Activated B cell treated with CpG ODN at 0.5 μM for 24 hours (primary cell): ENCODE measurements at places on chromosomes 3 and 15.
A peak's percentile ranks its signal among the peaks of the same experiment; 100 is the strongest.

GRCh38 chr3:51099794-51100535, 285.1 kb upstream of the MANF start:
- H3K4me3 ChIP-seq: no peak overlapping the region
- H3K4me1 ChIP-seq: no peaks in the 10 kb centered on the region
- H3K27ac ChIP-seq: no peak overlapping the region
- no peak for DNase-seq

GRCh38 chr15:66751579-66751978, 49.5 kb downstream of the SMAD6 start:
- H3K27ac ChIP-seq: no peak overlapping the region
- H3K36me3 ChIP-seq: peaks cover 2% of the 10 kb centered on the region
- H3K4me3 ChIP-seq: no peak overlapping the region
- peaks cover 5% of the 10 kb centered on the region for H3K4me1 ChIP-seq

DNA sequence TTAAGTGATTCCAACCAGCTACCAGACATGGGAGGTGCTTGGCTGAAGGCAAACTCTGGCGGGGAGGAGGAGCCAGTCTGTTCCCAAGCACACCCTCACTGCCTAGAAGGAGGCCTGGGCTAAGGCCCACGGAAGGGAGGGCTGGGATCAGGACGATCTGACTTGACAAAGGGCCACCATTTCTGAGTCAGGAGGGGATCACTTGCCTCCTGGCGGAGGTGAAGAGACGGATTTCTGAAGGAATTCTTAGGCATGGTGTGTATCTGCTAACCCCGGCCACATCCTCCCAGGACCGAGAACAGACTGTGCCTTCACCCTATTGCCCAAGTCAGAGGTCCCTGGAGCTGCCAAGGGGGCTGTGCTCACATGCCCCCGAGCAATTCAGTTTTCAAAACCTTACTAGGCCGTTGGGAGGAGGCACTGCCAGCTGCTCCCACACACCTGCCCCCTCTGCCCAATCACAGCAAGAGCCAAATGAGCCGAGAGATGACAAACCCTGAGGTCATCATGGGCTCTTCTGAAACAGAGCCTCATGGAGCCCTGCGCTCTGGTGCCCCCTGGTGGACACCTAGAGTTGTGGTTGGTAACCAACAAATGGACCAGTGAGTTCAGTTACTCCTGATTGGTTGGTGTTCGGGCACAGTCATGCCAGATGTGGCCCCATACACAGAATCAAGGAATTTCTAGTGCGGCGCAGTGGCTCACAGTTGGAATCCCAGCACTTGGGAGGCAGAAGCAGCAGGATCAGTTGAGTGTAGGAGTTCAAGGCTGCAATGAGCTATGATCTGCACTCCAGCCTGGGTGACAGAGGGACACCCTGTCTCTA, 6.5 kb upstream of the TNK2 start:
- no peak overlapping the region for H3K4me3 ChIP-seq
- peaks cover 11% of the 10 kb centered on the region for H3K4me1 ChIP-seq
- no peaks in the 10 kb centered on the region for H3K27me3 ChIP-seq
- peak overlapping the region; percentile 77 for H3K27ac ChIP-seq

DNA sequence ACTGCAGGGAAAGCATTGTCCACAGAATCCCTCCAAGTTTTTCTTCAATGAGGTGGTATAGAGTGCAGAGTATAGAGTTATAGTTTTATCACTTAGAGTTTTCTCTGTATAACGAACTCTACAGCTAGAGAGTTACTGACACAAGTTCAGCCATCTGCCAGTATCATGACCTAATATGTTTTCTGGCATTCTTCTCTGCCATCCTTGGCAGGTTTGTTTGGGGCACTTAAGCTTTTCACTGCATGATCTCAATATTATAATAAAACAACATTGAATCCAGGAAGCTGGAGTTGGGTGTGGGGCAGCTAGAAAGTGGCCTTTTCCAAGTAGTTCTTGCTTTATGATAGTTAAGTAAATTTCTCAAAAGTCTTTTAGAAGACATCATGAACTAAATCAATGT, 743.5 kb upstream of the ARPP21 start:
- H3K27me3 ChIP-seq: no peaks in the 10 kb centered on the region
- H3K4me1 ChIP-seq: no peaks in the 10 kb centered on the region
- no peak overlapping the region for H3K27ac ChIP-seq

DNA sequence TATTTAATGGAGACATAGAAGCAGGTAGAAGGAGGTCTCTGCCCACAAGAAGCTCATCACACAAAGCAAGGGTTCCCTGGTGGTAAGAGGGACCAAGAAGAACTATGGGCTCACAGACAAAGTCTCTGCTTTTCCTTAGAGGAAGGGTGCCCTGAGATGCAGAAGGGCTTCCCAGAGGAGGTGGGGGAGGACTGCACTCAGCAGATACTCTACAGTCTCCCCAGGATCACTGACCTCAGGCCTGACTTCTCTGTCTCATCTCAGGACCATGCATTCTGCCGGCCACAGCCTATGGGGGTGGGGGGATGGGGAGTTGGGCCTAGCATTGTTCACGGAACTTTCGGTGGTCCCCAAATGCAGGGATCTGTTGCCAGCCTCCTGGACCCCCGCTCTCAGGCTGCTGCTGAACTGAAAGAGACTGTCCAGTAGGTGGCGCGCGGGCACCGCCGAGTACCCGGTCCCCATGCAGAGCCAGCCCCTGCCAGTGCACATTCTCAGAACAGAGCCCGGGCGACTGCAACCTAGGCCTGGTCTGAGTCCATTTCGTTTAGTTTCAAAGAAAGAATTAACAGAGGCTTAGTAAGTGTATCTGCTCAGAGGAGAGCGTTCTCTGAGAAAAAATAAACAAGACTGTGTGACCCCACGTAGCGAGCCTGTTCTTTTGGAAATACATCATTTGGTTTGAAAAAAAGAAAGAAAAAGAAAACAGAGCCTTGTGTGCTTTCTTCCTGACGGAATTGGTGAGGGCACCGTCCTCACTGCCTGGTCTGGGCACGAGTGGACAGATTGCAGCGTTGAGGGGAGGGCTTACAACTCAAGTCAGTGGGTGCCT, 74.1 kb downstream of the LRTM1 start:
- peak; percentile 20 for DNase-seq
- no peaks in the 10 kb centered on the region for H3K36me3 ChIP-seq
- H3K27ac ChIP-seq: no peak overlapping the region

- DNase-seq: no peak
- no peak overlapping the region for H3K4me3 ChIP-seq
- no peaks in the 10 kb centered on the region for H3K27me3 ChIP-seq
- H3K36me3 ChIP-seq: no peaks in the 10 kb centered on the region
- H3K4me1 ChIP-seq: no peaks in the 10 kb centered on the region
Observed at GRCh38 chr3:43372809-43373559, 86.6 kb downstream of the SNRK start.

DNA sequence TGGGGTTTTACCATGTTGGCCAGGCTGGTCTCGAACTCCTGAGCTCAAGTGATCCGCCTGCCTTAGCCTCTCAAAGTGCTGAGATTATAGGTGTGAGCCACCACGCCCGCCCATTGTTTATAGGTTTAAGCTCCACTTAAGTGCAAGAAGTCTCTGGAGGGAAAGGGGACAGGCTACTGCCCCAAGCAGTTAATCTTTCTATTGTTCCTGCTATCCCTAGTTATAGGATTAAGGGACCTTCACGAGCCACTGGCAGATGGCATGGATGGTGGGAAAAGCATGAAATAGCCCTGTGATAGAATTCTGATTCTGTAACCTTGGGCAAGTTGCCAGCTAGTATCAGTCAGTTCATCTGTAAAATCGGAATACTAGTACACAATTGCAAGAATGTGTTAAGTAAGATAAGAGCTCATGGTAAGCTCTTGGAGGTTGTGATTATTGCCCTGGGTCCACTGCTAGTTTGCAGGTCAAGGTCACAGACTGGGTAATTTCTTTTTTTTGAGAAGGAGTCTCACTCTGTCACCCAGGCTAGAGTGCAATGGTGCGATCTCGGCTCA, 5.3 kb upstream of the RBPMS2 start:
- no peak overlapping the region for H3K27ac ChIP-seq
- DNase-seq: no peak
- no peak overlapping the region for H3K4me3 ChIP-seq
- H3K36me3 ChIP-seq: no peaks in the 10 kb centered on the region

DNA sequence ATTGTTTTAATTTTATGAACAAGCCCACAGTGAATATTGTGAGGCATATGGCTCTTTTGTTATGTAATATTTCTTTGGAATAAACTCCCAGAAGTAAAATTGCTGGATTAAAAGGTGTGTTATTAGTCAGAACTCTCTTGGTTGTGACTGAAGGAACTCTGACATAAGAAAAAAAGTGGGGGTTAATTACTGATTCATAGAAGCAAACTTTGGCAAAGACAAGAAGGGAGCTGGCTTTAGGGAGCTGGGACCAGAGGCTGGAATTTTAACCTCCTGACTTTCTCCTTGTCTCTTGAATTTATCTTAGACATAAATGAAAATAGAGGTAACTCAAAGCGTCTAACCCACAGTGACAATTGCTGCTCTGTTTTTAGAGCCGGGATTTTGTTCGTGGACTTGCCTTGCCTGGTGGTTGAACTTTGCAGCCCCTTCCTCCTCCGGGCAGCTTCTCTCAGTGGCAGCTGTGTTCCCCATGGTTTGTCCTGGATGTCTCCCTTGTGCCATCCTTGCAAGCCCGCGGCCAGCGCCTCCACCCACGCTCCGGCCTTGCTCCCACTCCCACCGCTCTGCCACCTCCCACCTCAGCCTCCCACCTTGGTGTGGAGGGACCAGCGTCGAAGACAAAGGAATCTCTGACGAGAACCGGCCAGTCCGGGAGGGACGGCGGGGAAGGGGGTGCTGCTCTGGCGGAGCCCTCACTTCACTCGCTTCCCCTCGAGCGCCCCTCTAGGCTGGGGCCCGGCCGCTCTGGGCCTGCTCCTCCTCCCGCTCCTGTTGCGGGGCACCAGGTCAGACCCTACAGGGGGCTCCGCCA, 28.0 kb downstream of the ARHGAP31 start:
- H3K4me1 ChIP-seq: peaks cover 54% of the 10 kb centered on the region
- H3K27me3 ChIP-seq: no peaks in the 10 kb centered on the region
- peak overlapping the region; percentile 87 for H3K4me3 ChIP-seq
- DNase-seq: no peak
- H3K36me3 ChIP-seq: no peaks in the 10 kb centered on the region

- H3K4me1 ChIP-seq: no peaks in the 10 kb centered on the region
- no peaks in the 10 kb centered on the region for H3K36me3 ChIP-seq
- no peak for DNase-seq
- peaks cover 10% of the 10 kb centered on the region for H3K27me3 ChIP-seq
Observed at GRCh38 chr15:100821327-100821726, 58.3 kb upstream of the ALDH1A3 start.

- H3K4me3 ChIP-seq: no peak overlapping the region
- H3K36me3 ChIP-seq: no peaks in the 10 kb centered on the region
- no peak for DNase-seq
- no peaks in the 10 kb centered on the region for H3K4me1 ChIP-seq
Observed at GRCh38 chr3:115549071-115549470, 74.2 kb upstream of the GAP43 start.

DNA sequence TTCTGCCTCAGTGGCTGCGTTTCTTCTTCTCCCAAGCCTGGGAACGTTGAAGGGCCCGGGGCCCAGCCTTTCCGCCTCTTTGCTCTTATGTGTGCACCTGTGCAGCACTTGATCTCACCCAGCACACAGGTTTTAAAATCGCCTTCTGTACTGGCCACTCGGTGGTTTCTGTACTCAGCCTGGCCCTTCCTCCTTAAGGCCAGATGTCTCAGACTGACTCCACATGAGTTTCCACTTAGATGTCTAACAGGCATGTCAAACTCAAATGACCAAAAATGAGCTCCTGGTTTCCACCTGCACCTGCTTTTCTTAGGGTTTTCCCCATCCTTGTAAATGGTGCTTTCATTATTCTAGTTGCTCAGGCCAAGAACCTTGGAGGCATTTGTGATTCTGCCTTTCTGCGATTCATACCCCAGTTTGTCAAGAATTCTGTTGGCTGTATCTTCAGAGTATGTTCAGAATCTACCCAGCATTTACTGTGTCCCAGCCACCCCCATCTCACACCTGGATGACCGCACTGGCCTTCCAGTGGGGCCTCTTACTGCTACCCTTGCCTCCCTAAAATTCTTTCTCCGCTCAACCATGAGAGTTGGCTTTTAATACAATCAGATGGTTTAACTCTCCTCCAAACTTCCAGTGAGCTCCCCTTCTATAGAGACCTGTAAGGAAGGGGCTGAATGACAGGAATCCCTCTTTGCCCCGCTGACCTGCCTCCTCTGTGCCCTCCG, 2.2 kb upstream of the TRAK1 start:
- no peak overlapping the region for H3K4me3 ChIP-seq
- H3K27me3 ChIP-seq: no peaks in the 10 kb centered on the region
- peaks cover 82% of the 10 kb centered on the region for H3K4me1 ChIP-seq
- DNase-seq: no peak
- H3K36me3 ChIP-seq: peaks cover 58% of the 10 kb centered on the region

DNA sequence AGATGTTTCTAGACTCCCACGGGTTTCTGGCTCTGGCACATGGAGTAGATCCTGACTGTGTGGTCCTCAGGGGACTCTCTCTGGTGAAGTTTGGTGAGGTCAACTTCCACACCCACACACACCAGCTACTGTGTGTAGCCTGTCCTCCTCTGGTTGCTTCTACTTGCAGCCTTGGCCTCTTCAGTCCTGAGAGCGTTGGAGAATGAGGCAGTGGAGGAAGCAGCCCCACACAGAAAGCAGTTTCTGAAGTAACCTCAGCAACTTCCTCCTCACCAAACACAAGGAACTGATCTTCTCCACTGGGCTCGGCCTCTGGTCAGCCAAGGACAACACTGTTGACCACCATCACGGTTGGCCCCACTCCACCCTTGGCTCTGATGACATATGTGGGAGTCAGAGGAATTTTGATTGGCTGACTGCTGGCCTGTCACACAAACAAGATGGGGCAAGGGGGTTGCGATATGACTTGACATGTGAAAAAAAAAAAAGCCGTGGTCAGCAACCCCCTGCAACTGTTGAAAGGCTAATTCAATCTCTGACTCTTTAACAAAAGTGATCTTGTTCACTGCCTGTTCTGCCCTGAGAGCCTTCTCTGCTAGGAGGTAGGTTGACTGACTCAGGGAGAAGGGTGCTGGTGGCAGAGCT, 19.6 kb downstream of the CD86 start:
- DNase-seq: peak; percentile 32
- H3K36me3 ChIP-seq: no peaks in the 10 kb centered on the region
- peak overlapping the region; percentile 62 for H3K4me3 ChIP-seq
- H3K27me3 ChIP-seq: no peaks in the 10 kb centered on the region
- peak overlapping the region; percentile 89 for H3K27ac ChIP-seq

GRCh38 chr3:158713094-158713499, 19.2 kb downstream of the RARRES1 start:
- DNase-seq: no peak
- peaks cover 50% of the 10 kb centered on the region for H3K36me3 ChIP-seq
- no peak overlapping the region for H3K4me3 ChIP-seq
- H3K27ac ChIP-seq: no peak overlapping the region

DNA sequence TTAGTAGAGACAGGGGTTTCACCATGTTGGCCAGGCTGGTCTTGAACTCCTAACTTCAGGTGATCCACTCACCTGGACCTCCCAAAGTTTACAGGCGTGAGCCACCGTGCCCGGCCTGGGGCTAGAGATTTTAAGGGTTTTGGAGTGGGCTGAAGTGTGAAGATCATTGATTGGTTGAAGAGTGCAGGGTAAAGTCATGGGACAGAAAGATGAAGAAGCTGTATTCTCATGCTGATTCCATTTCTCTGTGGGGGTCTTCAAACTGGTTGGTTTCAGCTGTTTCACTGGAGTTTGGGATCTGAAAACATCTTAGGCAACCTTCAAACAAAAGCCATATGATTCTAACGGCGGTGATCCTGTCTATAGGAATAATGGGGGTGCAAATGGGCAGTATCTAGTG, 52.1 kb downstream of the GATM start:
- H3K4me1 ChIP-seq: no peaks in the 10 kb centered on the region
- H3K4me3 ChIP-seq: no peak overlapping the region
- DNase-seq: no peak
